ENCODE measurements at places on chromosomes 5 and 9. TPM values are rescaled to one million over a fixed set of nuclear protein-coding genes. Genes with fewer than 3 reads are reported as not detected.

GRCh38 chr5:135600971-135601381 lies 22.2 kb upstream of the CXCL14 start:
- no peak for DNase-seq

The OGN gene
- total RNA-seq = not detected

The SEMA6A gene
- total RNA-seq = 0.18 TPM

The PCDHGA11 gene
- 0.09 TPM for total RNA-seq

The QRFP gene
- not detected for total RNA-seq

The DUSP1 gene
- total RNA-seq = 12.0 TPM

Measured in activated naive CD4-positive, alpha-beta T cell treated with anti-CD3 and anti-CD28 coated beads, Interleukin-2, amount 50 U/mL, for 72 hours (primary cell).